Activated naive CD4-positive, alpha-beta T cell treated with Interleukin-2 at 50 U/mL for 16 hours (primary cell): ENCODE measurements at places on chromosomes 1 and 21.
A peak's percentile ranks its signal among the peaks of the same experiment; 100 is the strongest.

DNA sequence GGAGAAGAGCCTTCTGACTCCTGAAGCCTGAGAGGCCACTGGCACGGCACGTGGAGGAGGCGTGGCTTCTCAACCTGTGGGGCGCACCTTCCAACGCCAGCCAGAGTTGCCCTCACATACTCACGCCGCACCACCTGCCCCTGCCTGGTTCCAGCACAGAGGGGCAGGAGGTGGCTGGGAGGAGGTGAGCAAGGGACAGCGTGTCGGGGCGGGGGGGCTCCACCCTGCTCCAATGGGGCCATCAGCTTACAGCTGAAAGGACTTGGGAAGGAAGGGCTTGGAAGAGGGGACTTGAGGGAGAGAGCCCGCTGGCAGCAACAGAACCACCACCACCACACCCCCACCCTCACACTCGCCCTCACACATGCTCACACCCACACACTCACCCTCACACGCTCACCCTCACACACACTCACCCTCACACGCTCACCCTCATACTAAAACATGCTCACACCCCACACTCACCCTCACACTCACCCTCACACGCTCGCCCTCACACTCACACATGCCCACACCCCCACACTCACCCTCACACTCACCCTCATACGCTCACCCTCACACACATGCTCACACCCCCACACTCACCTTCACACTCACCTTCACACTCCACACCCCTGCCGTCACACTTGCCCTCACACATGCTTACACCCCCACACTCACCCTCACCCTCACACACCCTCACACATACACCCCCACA, 41.6 kb upstream of the EDN2 start:
- DNase-seq, result no peak

- DNase-seq, result peak; percentile 45
Measured at GRCh38 chr1:160539990-160540858, 17.2 kb upstream of the SLAMF6 start.

- no peak for DNase-seq
Measured at GRCh38 chr1:175408986-175409385, 216.4 kb upstream of the KIAA0040 start.

DNA sequence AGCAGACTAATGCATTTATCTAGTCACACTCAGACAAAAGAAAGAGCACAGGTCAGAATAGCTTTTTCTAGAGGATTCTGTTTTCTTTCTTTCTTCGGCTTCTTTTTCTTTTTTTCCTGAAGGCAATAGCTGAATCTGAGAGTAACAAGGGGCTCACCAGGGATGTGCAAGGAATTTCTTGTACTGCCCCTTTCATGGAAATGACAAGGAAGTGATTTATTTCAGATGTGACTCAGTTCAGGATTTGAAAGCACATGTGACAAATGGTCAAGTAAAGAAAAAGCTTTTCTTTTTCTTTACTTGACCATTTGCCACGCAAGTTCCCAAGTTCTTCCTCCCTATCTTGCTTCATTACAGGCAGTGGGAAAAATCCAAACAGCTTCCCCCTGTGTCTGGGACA, 202.0 kb downstream of the GABPA start:
- DNase-seq, result no peak

- DNase-seq, result no peak
Measured at GRCh38 chr1:171501305-171502024, 16.1 kb downstream of the PRRC2C start.

GRCh38 chr1:212655668-212656440, 43.8 kb downstream of the BATF3 start:
- DNase-seq, result no peak

DNA sequence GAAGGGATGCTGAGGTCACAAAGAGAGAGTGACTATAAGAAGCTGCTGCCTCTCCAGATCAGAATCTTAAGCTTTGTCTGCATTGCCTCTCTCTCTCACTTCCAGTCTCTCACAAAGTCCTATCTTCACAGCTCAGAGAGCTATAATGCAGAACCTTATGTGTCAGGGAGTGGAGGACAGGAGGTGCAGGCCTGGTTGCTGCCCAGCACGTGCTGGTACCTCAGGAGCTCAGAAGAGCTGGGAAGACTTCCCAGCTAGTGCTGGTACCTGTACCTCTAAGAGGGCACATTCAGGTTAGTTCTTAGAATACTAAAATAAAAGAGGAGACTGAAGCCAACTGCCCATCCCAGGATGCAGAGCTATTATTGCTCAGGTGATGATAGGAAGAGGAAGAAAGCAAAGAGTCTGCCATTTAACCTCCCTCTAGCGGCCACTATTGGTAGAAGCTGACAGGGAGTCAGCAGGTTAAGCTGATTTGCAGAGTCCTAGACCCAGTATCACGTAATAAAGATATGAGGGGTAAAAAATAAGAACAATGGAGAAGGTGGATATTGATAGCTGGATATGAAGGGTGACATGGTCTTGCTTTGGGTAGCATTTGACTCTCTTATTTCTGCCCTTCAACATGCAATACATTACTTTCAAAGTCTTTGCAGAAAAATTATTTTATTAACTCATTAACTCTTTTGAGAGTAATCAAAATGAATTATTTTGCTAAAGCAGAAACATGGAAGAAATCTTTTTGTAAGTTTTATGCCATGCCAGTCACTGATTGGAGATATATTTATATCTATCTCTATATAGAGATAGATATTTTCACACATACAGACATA, 138.1 kb upstream of the HMCN1 start:
- peak; percentile 54 for DNase-seq

DNA sequence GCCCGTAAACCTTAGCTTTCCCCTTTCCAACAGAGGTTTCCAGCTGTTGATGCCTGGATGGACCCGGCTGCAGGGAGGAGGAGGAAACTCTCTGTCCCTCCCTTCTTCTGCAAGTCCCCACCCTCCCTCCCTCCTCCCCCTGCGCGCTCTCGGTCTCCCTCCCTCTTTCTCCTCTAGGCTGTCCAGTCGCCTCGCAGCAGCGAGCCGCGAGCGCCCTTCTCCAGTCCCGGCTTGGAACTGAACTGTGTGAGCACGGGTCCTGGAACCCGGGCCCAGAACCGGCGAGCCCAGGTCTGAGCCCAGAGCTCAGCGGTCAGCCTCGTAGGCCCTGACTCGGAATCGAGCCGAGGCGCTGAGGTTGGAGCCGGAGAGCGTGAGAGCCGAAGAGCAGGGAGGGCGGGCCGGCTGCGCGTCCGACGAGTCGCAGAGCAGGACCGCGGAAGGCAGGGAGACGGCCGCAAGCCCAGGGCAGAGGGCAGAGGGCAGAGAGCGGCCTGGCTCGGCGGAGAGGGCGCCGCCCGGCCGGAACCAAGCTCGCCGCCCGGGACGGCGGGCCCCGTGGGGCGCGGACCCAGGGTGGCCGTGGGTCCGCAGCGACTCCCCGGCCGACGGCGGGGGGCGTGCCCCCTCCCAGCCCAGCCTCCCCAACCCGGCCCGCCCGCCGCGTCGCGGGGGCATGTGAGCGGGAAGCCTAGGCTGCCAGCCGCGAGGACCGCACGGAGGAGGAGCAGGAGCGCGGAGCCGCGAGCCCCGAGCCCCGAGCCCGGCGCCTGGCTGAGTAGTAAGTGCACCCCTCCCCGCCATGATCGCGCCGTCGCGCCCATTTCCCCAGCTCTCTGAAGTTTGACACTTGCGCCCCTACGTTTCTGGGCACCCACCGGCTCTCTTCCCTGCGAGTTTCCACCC, at the start of gene SOX13:
Gene SOX13 (plus strand): TSS at position 185 of the 906 bp plus-strand sequence. CDS start 39,801 bp downstream, outside the sequence.
- DNase-seq, result peak; percentile 21

DNA sequence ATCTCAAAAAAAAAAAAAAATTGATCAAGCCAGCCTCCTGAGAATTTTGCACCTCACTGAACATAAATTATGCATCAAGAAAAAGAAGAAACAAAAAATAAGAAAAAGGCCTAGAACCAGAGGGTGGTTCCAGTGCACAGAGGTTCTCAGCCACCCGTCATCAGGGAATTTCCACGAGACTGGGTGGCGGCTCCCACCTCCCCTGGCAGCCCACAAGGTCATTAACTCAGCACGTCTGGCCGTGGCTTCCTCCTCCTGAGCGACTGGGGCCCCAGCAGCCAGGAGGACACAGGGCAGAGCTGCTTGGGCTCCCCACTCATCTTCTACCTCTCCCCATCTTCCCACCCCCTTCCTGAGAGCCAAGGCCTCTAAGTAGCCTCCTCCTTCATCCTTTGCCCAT, 15.7 kb upstream of the TMEM51 start:
- DNase-seq, result no peak

DNA sequence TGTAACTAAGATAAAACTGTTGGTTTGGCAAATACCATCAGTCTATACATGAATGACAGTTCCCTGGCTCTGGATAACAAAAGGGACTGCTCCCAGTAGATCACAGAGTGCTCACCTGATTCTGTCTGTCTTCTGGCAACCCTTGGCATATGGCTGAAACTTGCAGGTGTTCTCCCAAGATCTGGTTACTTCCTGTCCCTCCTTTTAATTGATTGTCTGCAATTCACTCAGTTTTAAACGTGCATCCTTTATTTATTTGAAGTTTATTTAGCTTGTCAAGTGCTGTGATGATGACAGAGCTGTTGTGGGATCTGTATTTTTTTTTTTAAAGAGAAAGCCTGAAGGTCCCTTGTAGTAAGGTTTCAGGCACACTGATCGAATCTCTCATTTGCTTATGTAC, 3.4 kb downstream of the KCNA3 start:
- DNase-seq, result no peak

GRCh38 chr1:26912147-26912490, 1.7 kb downstream of the NR0B2 start:
- DNase-seq, result no peak

GRCh38 chr1:230787471-230787870, 40.3 kb downstream of the CAPN9 start:
- no peak for DNase-seq

- DNase-seq, result peak; percentile 84
Measured at GRCh38 chr21:43975469-43976098, 36.5 kb upstream of the TRAPPC10 start.

DNA sequence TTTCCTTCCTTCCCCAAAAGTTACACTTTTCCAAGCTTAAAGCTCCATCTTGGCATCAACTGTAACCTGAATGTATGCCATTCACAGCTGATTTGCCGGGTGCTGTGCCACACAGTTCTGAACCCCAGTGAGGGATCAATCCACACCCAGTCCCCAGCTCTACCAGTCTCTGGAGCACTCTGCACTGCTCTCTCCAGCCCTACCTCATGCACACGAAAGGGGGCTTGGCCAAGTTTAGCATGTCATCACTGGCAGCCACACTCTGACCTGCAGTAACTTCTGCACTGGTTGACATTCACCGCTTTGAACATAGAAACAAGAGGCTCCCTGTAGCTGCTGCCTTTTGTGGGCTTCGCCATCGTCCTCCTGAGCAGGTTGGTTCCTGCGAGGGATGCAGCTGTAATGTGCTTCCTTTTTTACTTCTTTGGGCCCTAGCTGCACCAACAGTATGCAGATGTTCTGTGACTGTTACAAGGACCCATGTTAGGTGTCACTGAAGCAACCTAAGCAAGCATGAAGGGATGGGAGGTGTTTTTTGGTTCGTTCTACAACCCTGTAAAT, 135.4 kb upstream of the SLC44A3 start:
- no peak for DNase-seq

- DNase-seq, result no peak
Measured at GRCh38 chr1:240190881-240191401, 99.3 kb downstream of the FMN2 start.

- DNase-seq, result no peak
Measured at GRCh38 chr1:119209061-119209460, 68.6 kb upstream of the WARS2 start.

DNA sequence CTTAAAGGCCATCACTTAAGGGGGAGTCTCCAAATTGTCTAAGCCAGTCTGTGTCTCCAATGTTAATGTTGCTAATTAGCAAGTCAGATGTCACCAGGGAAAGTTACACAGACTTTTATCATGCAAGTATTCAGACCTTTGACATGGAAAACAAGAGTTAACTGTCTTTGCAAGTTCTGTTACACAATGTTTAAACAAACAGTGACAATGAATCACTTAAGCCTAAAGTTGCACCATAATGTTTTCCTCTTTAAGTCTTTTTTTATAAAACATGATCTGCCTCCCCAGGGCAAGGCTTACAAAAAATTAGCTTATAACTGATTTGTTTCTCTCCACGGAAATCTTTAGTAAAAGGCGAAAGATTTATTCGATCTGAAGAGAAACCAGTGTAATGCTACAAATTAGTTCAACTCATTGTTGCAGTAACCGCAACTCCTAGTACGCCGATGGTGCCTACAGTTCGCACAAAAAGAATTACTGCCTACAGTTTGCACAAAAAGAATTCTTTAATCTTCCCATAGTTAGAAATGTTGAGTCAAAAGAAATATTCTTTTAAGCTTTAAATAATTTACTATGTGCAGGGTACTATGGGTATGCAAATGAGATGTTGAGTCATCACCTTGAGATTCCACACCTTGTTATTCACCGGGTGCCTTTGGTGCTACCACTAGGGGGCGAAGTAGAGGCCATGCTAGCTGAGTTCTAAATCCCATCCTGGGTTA, 45.3 kb downstream of the HHAT start:
- peak; percentile 79 for DNase-seq

DNA sequence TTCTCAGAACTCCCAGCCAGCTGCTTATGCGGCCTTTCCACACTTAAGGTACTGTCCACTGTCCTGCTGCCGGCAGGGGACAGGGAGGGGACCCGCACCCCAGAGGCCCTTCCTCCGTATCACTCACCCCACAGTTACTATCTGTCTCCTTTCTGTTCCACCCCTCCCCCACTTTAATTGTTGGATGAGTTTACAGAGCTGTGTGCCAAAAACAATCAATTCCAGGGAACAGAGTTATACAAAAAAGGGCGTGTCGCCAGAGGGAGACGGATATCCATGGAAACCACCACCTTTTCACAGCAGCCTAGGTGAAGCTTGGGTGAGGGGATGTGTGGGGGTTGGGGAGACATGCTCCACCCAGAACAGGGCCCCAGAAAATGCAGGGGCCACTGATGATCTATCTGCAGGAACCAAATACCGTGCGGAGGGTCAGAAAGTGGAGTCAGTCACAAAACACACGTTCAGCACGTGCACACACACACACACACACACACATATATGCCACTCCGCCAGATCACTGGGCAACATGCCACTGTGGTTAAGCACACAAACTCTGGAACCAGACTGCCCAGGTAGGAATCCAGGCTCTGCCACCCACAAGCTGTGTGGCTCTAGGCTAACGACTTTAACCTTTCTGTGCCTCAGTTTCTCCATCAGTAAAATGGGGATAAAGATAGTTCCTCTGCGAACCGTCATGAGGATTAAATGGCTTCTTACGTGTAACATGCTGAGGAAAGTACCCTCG, 30.5 kb downstream of the CASZ1 start:
- DNase-seq, result no peak

GRCh38 chr1:102732927-102733326, 375.4 kb downstream of the COL11A1 start:
- DNase-seq, result no peak

DNA sequence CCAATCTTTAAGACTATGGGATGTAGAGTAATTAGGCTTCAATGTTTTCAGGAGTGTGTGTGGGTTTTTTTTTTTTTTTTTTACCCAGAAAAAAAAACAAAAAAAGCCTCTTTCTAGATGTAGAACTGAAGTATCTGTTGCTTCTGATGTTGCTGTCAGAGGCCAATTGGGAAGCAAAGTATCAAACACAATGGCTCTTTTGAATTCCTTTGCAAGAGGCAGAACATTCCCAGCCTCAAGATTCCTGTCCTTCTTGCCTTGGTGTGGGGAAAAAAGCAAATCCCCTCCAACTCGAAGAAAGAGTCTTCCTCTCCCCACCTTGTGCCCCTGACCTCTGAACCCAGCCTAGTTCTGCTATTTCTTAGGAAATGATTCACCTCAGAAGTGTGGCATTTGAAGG, 55.4 kb upstream of the LMO4 start:
- DNase-seq, result no peak

- no peak for DNase-seq
Measured at GRCh38 chr1:178271471-178271870, 177.6 kb downstream of the RASAL2 start.

- DNase-seq, result no peak
Measured at GRCh38 chr1:202664083-202664482, 46.2 kb downstream of the SYT2 start.
